ENCODE measurements at places on chromosomes 2 and 18.

DNA sequence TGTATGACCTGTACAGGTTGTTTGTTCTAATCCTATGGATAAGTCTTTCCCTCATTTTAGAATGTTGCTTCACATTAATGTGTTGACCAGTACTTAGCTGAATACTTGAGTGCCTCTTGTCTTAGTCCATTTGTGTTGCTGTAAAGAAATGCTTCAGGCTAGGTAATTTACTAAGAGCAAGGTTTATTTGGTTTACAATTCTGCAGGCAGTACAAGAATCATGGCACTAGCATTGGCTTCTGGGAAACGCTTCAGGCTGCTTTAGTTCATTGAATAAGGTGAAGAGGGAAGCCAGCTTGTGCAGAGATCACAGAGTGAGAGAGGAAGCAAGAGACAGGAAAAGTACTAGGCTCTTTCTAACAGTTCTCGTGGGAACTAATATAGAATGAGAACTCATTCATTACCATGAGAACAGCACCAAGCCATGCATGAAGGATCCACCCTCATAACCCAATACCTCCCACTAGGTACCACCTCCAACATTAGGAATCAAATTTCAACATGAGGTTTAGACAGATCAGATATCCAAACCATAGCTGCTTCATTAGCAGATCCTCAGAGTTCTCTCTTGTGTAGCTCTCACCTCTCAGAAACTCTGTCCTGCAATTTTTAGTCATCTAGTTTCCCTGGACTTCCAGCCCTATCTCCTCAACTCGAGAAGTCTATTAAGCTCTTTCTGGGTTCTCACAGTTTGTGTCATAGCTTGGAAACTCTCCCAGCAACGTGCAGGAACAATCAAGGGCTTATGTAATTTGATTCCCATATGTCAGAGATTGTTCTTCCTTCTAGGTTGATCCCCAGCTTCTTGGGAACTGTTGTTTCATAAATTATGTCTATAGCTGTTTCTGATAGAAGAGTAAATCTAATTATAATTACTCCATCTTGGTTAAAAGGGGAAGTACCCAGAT, 2082.3 kb upstream of the CELF4 start:
- DNase-seq, result peak; percentile 85

DNA sequence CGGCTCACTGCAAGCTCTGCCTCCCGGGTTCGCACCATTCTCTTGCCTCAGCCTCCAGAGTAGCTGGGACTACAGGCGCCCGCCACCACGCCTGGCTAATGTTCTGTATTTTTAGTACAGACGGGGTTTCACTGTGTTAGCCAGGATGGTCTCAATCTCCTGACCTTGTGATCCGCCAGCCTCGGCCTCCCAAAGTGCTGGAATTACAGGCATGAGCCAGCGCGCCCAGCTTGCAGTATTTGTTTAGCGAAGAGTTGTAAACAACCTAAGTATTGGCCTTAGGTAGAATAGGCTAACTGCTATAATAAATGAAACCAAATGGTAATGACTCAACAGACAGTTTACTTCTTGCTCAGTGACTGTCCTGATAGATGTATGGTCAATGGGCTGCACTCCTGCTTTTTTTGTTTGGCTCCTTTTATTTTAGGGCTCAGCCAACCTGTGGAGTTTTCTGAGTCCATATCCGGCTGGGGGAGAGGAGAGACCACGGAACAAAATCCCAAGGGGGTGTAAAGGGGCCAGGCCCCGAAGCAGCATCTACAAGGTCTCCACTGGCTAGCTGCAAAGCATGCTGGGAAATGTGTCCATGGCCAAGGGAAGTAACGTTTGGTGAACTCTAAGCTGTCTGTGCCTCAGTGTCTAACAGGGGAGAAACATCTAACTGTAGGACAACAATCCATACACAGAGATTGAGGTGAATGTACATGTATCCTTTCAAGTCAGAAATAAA, 841.0 kb upstream of the ID2 start:
- DNase-seq, result no peak

DNA sequence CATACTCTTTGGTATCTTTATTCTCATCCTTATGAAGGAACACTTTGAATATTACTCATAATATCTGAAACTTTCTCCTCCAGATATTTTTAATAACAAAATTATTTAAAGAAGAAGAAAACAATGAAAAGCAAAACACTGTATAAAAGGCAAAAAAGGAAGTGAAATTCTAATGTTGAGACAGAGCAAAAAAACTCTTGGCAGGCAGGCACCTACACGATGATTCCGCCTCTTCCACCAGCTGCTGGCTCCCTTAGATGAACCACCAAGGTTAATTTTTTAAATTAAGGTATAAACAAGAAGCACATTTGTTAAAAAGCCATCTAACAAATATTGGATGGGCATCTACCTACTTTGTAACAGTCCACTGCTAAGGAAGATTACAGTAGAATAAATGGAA, 434.7 kb downstream of the EPHA4 start:
- DNase-seq, result no peak

DNA sequence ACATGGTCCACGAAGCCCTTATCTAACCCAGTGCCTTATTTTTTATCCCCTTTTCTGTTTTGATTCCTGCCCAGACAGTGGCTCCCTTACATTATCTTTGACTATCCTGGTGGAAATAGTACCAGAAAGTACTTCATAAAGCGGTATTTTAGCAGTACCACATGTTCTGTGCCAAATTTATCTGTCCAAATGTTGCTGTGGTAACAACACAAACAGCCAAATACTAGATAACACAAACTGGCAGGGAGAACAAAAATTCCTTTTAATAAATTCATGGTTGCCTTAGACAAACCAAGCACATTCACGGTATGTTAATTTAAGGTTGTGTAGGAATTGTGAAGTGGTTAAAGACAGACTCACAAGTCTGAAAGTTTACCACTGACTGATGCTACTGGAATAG, 187.9 kb upstream of the LHCGR start:
- DNase-seq, result peak; percentile 11

- DNase-seq, result no peak
Observed at GRCh38 chr18:75215663-75216062, 5.1 kb downstream of the TSHZ1 start.

GRCh38 chr2:26938399-26939118, 31.9 kb upstream of the MAPRE3 start:
- DNase-seq, result no peak

GRCh38 chr2:158599609-158600008, 142.9 kb downstream of the PKP4 start:
- no peak for DNase-seq

DNA sequence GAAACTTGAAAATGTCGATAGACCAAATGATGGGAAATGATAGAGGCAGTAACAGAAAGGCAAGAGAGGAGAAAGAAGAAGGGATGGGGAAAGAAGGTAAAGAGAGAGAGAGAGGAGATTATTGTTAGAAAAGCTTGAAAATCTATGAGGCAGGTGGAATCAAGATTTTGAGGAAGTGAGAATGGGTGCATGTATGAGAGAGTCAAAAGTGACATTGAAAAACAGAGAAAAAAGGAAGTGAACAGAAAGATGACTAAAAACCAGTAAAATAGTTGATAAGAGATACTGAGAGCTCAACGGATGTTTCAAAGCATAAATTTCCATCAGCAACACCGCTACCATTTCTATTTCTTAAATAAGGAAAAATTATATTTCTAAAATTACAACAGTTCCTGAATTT, 327.4 kb upstream of the CWC22 start:
- no peak for DNase-seq

- DNase-seq, result no peak
Observed at GRCh38 chr18:58844871-58845270, 19.8 kb upstream of the ZNF532 start.

DNA sequence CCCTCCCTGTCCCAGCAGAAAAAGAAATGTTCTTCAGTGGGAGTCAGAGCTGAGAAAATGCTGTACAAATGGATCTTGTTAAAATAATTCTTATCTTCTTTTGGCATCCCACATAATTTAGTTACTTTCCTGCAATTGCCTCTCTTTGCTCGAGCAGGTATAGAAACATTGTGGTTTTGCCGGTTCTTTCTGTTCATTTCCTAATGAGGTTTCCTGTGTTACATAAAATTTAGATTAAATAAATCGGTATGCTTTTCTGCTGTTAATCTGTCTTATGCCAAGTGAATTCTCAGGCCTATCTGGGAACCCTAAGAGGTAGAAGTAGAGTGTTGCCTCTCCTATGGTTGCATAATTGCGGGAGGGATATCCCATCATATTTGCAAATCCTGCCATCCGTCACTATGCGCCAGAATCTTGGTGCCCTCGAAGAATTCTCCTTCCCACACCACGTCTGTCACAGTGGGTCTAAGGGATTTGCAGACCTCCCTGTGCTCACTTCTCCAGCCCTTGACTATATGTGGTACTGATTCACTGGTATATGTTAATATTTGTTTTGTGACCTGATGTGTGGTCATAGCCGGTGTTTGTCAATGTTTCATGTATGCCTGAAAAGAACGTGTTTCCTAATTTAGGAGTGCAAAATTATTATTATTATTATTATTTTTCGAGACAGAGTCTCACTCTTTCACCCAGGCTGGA, 12.2 kb upstream of the HDAC4 start:
- DNase-seq, result no peak

DNA sequence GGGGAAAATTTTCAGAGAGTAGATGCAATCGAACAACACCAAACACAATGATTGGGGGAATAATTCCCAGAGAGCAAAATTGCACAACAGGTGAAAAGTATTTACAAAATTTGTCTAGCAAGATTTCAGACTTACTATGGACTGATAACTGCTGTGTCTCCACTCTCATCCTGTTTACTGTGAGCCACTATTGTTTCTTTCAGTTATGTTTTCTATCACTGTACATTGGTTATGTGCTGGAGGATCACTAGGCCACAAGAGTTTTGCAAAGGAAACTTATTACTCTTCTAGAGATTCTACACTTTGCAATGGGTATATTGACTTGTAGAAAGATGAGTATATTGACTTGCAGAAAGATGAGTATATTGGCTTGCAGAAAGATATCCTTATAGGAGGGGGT, 934.1 kb upstream of the CRIM1 start:
- no peak for DNase-seq

DNA sequence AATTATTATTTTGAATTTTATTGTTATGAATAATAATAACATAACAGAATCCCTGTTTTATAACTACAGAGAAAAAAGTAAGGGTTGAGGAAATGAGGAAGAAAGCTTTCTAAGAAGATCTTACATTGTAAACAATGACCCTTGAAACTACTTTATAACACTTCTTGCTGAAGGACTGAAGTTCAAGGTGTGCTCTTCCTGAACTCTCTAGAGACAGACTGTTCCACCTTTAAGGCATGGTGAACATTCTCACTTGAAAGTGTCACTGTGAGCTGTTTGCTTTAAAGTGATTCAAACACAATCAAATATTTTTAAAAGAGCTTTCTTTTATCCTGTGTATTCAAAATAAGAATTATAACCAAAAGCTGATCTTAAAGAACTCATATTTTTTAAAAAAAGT, 131.5 kb downstream of the DNAH7 start:
- no peak for DNase-seq

DNA sequence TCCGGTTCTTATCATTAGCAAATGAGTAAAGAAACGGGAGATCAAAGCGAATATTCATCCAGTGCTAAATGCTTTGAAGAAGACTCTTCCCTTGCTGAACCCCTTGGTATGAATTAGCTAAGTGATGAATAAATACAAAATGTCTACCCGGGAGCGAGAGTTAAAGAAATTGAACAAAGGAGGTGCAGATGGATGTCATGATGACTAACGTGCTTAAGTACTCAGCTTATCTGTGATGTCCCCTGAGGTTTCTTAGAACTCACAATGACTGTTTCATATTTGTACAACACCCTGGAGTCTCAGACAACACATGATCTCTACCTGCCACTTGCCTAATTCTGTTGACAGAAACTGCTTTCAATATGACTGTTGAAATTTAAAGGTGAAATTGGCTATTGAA, 148.5 kb downstream of the TMEM200C start:
- DNase-seq, result no peak

DNA sequence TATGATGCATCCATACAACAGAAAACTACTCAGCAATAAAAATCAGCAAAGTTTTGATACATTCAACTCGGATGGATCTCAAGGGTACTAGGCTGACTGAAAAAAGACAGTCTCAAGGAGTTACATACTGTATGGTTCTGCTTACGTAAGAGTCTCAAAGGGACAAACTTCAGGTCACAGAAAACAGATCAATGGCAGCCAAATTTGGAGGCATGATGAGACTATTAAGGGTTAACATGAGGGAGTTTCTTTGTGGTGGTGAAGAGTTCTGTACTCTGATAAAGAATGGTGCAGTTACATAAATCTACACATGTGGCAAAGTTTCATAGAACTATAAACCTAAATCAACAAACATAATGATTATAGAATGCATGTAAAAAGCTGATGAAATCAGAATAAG, 81.4 kb downstream of the COBLL1 start:
- DNase-seq, result no peak

DNA sequence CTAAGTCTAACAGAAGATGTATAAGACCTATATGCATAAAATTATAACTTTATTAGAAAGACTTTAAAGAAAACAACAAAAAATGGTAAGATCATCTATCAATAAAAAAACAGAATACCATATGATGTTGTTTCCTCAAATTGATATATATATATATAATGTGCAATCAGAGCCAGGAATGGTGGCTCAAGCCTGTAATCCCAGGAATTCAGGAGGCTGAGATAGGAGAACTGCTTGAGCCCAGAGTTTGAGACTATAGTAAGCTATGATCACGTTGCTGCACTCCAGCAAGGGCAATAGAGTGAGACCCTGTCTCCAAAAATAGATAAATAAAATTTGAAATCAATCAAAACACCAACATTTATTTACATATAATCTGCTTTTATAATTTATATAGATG, 19.5 kb downstream of the CYTIP start:
- no peak for DNase-seq

- no peak for DNase-seq
Observed at GRCh38 chr2:80078290-80079036, 226.1 kb downstream of the LRRTM1 start.

DNA sequence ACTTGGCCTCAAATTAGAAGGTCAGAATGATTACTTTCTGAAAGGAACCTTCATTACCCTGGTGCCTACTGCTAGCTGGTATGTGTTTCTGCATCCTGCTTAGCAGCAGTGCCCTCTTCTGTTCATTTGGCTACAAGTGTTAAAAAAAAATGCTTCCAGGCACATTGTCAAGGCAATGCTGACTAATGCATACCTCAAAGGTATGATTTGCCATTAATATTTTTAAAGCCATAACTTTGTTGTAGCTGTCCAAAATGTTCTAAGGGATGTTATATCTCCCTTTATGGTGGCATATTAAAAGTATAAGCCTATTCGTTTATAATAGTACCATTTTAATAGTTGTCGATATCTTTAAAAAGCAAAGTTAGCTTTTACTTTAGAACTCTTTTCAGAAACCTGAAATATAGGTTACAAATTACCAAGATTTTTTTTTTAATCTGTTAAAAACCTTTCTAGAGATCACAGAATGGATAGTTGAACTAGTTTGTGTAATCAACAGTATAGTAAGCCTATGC, 52.0 kb upstream of the FAM171B start:
- DNase-seq, result peak; percentile 77

- no peak for DNase-seq
Observed at GRCh38 chr2:239147376-239147775, 253.4 kb downstream of the HDAC4 start.

- DNase-seq, result no peak
Observed at GRCh38 chr2:173021939-173022371, 53.7 kb upstream of the MAP3K20 start.

- DNase-seq, result no peak
Observed at GRCh38 chr2:120578576-120579352, 156.9 kb upstream of the GLI2 start.

GRCh38 chr2:110650346-110650745, 27.5 kb downstream of the BUB1 start:
- no peak for DNase-seq

All from fibroblast of upper back skin (primary cell).